ENCODE measurements at places on chromosomes 3 and 15. TPM values are rescaled to one million over a fixed set of nuclear protein-coding genes. Genes with fewer than 3 reads are reported as not detected.

The GNB4 gene
- polyA plus RNA-seq = 2.5 TPM

The APBA2 gene
- polyA plus RNA-seq = 0.38 TPM

The GRM7 gene
- not detected for polyA plus RNA-seq

The THRB gene
- 7.8 TPM for polyA plus RNA-seq

The GOLGA6L7 gene
- not detected for polyA plus RNA-seq

The STX19 gene
- 0.18 TPM for polyA plus RNA-seq

The ZNF280D gene
- 5.2 TPM for polyA plus RNA-seq
